ENCODE measurements at places on chromosomes 12 and 14.

- no peak for DNase-seq
Measured at GRCh38 chr12:115661112-115661511, 616.4 kb downstream of the MED13L start.

DNA sequence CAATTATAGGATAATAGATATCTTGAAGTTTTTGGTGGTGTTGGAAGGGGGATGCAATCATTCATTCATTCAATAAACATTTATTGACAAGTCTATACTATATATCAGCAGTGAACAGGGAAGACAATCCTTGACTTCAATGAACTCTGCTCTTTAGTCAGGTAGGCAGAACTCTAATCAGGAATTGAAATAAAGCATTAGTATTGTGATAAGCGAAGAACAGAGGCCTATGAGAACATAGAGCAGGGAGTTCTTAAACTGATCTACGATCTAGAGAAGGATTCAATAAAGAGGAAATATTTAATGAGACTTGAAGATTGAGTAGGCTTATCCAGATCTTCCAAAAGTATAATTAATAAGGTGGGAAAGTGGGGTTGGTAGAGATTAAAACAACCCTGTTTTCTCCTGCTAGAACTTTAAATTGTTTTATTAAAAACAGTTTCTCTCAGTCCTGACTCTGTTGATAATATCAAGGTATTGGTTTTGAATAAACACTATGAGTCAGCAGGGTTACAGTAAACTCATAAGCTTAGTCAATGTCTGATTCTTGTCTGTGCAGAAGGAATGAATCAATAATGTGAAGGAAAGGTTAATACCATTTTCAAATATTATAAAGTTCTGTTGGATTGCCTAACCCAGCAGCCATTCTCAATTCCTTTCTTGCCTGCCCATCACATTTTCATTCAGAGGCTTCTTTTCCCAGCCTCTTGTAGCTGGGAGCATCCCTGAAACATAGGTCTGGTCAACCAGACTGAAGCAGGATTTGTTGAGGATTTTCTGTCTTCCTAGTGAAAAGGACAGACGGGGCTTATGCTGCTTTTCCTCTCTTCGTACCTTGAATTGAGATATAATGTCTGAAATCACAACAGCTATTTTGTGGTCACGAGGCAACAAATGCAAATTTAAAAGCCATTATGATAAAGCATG, 38.9 kb upstream of the KTN1 start:
- DNase-seq = no peak

DNA sequence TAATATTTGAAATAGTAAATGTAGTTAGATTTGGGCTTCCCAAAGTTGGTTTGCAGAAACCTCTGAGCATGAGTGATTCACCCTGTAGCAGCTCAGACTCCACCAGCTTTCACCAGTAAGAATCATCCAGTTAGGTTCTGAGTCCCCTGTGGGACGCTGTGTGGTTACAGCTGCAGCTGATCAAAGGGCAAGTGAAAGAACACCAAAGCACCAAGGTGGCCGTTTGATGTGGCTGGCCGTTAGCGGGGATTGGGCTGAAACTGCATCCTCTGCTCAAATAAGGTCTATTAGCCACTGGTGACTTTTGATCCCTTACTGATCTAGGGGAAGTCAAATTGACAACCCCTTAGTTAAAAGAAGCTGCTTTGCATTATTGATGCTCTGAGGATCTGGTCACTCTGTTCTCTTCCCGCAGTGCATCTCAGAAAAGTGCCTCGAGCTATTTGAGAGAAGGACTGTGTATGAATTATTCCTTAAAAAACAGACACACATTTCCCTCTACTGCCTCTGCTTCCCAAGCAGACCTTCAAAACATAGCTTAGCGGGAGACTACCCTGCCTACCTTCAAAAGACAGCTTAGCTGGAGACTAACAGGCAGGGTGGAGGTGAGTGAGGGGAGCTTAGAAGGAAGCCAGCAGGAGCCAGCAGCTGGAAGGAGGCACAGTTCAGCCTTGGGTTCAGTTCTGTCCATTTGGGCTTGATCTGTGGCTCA, 3.7 kb downstream of the ABHD12B start:
- DNase-seq = peak; percentile 58

- DNase-seq = no peak
Measured at GRCh38 chr12:38113991-38114390, 202.6 kb upstream of the ALG10B start.

DNA sequence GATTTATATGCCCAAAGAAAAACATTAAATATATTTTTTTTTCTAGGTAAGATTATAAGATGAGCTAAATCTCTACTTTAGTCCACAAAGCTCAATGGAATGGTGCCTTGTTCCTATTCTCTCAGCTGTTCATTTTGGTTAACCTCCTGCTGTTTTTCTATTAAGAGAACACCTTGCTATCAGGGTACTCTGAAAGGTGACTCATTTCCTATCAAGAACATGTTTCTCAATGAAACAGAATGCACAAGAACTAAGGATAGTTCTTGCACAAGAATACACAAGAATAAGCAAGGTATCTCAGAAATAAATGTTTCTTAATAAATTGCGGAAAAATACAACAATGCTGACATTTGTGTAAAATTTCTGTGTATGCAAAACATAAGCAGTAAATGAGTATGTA, 14.1 kb downstream of the ABCD2 start:
- no peak for DNase-seq

GRCh38 chr14:30077946-30078345, 150.3 kb upstream of the PRKD1 start:
- DNase-seq = no peak
